ENCODE measurements at places on chromosomes 6 and 20.

DNA sequence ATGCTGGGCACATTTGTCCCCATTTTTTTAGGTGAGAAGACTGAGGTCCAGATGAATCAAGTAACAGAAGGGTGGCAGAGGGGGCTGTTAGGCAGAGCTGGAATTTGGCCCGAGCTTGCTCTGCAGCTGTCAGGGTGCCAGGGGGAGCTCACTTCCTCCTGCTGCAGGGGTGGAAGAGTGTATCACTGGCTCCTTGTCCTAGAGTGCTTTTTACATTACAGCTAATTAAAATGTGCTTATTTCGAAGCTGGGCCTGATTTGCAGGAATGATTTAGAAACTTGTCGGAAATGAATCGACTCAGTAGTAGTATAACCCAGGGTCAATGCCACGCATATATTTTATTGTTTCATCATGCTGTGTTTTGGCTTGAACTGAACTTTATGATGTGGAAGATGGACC lies 11.1 kb downstream of the TOX2 start:
- no peak for DNase-seq

DNA sequence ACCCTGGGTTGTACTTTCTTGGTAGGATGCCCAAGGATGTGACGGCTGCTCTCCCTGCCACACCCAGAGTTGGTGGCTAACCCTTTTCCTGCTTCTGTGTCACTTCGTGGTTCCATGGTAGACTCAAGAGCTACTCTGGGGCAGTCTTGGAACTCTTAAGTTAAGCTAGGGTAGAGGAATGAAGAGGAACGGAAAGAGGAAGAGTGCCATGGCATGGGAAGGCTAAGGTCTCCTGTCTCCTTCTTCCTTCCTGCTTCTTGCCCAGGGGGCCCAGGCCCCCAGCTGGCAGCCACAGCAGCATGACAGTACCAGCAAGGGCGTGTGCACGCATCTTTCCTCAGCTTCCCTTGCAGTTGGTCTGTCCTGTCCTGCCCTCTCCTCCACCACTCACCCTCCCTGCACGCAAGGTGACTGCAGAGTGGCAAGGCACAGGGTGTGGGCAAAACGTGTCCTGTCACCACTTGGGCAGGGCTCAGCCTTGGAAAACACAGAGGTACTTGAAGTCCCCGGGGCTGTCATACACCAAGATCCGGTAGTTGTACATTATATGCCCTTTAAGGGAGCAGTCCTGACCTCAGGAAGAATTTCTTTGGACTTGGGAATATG lies 39.8 kb upstream of the TGM3 start:
- DNase-seq = no peak

DNA sequence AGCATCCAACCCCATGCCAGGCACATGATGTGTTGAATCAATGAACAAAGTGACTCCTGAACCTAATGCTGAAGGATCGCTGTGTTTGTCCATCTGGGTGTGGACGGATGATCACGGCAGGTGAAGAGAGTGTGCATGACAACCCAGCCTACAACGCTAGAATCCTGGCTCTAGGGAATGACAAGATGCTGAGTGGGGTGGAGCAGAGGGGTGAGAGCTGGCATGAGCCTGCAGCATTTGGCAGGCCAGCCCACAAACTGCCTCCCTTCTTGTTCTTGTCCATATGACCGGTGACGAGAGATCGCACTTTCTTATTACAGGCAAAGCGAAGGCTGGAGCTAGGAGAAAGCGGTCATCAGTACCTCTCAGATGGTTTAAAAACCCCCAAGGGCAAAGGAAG lies 54.7 kb upstream of the CDKAL1 start:
- no peak for DNase-seq

DNA sequence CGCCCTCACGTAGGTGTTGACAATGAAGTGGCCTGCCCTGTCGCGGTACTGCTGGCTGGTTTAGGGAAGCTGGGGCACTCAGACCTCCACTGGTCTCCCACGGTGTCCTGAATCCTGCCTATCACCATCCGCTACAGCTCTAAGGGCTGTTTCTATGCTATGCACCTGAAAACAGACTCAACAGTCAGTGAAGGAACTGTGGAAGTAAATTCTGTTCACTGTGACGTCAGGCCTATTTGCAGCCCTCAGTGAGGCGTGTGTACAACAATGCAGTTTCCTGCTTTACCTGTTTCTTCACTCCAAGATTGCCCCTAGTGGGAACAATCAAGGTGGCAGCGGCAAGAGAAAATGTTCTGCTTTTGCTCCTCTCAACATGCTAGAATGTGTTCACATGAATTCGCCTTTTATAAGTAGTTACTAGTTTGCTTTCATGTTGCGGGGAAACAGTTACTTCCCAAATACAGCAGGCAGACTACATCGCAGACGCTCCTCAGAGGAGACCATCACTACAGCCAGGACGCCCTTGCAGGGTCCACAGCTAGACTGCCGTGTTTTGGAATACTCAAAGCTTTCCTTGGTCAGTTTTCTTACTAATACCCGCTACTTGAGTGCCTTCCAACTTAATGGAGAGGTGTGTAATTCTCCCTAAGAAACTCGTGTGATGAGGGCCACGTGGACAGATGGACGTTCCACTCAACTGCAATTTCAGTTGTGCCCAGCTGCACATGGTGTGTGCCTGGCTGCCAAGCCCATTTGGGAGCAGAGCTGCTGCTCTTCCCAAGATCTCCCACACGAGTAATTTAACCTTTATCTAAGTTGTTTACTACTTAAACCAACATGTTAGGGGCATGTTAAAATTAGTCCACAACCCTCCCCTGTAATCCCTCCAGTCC lies 25.4 kb downstream of the DIDO1 start:
- no peak for DNase-seq

- no peak for DNase-seq
These were observed 7.9 kb downstream of the PEX6 start for GRCh38 chr6:42970871-42971612.

DNA sequence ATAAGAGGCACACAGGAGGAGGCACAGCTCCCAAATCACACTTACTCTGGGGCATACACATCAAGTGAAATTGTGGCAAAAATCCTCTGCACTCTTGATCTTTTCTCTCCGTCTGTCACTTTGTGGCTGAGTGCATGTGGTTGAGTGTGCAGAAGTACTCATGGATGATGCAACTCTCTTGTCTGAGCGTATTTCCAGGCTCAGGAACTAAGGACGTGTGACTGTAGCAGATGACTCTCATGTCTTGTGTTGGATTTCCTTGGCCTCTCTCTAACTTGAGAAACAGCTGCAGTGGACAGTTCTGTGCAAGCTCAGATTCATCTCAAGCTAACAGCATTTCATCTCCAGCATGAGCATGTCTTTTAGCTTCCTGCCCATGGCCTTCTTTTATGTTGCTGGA lies 245.4 kb upstream of the FLRT3 start:
- DNase-seq = no peak

- DNase-seq = no peak
These were observed 183.3 kb downstream of the EDN1 start for GRCh38 chr6:12473494-12473893.

- DNase-seq = no peak
These were observed 154.9 kb downstream of the SOX4 start for GRCh38 chr6:21748343-21749056.
